NCI-H187 treated with DMSO at 0.1 percent for 48 hours (cell line): ENCODE measurements at places on chromosomes 5 and 9.

DNA sequence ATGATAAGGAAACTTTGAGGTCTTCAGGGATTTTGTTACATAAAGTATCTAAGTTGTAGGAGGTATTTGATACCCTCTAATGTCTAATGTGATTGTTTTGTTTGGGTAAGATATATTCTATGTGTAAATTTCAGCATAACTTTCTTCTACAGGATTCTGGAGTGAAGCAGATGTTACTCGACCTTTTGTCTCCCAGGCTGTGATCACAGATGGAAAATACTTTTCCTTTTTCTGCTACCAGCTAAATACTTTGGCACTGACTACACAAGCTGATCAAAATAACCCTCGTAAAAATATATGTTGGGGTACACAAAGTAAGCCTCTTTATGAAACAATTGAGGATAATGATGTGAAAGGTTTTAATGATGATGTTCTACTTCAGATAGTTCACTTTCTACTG lies 6.0 kb downstream of the MRPS30 start:
- DNase-seq, result no peak

- DNase-seq, result no peak
Measured at GRCh38 chr9:116774421-116775180, 87.5 kb downstream of the TRIM32 start.

DNA sequence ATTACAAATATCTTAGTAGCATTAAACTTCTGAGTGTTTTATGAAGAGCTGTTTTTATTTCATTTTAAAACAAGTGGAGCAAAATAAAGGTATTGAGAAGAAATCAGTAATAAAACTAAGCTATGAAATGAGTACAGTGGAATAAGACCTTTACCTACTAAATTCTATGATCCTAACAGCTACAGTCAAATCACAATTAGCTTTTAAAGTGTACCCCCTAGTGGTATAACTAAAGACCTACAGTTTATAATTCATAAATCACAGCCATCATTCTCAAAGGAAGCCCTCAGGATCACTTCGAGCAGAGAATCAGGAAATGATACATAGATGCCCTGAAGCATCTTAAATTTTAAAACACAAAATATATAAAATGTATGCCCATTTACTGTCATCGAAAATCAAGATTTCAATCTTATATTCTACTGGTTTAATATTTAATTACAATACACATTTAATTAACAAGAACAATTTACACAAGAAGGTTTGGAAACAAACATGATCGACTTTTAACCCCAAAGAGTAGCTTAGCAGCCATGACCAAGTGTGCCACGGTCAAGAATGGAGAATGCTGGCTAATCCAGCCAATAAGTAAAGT lies 12.3 kb downstream of the CCNH start:
- peak; percentile 40 for DNase-seq

GRCh38 chr5:141084487-141084989 lies 9.9 kb upstream of the PCDHB2 start:
- DNase-seq, result peak; percentile 40

DNA sequence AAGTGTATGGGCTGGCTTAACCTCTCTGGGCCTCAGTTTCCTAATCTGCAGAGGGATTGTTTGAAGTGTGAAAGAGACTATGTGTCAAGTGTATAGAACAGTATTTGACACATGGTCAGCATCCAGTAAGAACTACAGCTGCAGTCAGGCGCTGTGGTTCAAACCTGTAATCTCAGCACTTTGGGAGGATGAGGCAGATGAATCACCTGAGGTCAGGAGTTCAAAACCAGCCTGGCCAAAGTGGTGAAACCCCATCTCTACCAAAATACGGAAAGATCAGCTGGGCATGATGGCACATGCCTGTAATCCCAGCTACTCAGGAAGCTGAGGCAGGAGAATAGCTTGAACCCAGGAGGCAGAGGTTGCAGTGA lies 31.9 kb upstream of the STING1 start:
- no peak for DNase-seq

DNA sequence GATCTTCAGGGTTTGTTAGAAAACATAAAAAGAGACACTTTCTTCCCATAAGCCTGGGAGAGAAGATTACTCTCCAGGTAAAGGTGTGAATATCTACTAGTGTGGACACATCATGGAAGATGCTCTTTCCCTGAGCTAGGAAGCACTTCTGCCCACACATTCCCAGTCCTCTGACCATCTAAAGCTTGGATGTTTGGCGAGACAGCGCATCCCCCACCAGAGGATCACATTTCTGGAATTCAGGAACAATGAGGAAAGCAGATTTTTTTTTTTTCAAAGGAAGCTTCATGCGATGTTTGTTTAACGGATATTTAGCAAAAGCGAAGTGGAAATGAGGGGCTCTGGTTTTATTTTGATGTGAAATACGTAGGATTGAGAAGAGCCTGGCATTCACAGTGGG lies 6.2 kb downstream of the SVEP1 start:
- no peak for DNase-seq

DNA sequence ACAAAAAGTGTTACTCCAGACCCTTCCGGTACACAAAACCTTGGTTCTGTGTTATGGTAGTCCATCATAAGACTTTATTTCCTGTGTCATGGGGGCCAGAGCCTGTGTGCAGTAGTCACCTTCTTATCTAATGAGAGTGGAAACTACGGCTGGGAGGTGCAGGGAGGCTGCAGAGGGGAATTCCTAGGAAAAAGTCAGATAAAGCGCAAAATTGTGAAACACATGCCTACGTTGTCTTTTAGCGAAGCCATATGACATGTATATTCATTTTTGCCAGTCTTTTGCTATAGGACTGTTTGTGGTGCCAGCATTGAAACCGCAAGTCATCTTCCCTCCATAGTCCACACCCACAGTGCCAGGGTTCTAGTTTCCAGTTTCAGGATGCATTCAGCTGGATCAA lies 80.7 kb downstream of the PPARGC1B start:
- DNase-seq, result no peak

- DNase-seq, result no peak
Measured at GRCh38 chr5:97085459-97086181, 56.8 kb downstream of the LIX1 start.

GRCh38 chr5:124806026-124806372 lies 59.6 kb upstream of the ZNF608 start:
- DNase-seq, result no peak

DNA sequence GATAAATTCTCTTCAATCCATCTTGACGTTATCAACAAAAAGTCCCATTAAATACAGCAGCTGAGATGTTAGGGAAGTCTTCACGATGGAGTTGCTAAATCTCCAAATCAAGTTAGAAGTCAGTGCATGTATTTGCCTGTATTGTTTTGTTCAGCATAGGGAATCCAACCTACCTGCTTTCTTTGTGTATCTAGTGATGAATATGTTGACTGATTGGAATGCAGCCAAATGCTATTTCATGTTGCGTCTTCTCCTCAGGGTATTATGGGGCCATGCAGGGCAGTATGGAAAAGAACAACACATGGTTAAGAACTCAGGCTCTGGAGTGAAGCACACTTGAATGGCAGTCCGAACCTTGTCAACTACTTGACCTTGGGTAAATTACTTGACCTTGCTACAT lies 529.5 kb upstream of the ZNF462 start:
- no peak for DNase-seq

- DNase-seq, result no peak
Measured at GRCh38 chr5:15442193-15442570, 57.8 kb upstream of the FBXL7 start.

DNA sequence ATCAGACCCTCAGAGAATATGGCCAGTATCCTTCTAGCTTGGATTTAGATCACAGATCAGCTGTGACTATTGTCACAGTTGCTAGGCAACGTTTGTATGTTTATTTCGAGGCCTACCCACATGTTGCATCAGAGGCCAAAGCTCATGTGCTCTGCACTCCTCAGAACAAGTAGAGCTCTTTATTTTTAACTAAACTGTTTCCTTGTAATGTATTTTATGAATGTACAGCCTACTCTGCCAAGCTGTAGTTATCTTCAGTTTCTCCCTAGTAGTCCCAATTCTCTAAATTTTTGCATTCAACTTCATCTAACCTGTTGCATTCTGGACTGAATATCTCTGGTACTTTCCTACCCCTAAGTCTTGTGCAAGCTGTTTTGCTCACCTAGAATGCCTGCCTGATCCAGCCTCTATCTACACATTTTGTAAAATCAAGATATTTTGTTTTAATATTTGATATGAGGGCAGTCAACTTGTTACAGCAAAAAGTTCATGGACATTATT lies 52.8 kb downstream of the CAST start:
- no peak for DNase-seq

- no peak for DNase-seq
Measured at GRCh38 chr5:98770209-98770910, 3.1 kb upstream of the RGMB start.

DNA sequence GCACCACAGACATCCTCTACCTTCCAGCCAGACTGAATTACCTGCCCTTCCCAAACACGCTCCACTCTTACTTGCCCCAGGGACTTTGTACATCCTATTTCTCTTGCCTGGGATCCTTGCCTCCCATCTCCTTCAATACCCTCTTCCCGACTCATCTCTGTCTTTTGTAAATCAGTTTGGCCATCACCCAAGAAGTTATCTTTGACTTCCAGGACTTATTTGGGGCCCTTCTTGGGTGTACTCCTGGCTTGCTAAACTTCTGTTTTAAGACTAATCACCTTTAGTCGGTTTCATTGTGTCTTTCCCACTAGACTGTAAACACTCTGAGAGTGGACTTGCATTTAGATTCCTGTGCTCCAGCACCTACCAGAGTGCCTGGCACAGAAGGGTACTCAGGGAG lies 545.6 kb downstream of the ACTL7B start:
- DNase-seq, result no peak

DNA sequence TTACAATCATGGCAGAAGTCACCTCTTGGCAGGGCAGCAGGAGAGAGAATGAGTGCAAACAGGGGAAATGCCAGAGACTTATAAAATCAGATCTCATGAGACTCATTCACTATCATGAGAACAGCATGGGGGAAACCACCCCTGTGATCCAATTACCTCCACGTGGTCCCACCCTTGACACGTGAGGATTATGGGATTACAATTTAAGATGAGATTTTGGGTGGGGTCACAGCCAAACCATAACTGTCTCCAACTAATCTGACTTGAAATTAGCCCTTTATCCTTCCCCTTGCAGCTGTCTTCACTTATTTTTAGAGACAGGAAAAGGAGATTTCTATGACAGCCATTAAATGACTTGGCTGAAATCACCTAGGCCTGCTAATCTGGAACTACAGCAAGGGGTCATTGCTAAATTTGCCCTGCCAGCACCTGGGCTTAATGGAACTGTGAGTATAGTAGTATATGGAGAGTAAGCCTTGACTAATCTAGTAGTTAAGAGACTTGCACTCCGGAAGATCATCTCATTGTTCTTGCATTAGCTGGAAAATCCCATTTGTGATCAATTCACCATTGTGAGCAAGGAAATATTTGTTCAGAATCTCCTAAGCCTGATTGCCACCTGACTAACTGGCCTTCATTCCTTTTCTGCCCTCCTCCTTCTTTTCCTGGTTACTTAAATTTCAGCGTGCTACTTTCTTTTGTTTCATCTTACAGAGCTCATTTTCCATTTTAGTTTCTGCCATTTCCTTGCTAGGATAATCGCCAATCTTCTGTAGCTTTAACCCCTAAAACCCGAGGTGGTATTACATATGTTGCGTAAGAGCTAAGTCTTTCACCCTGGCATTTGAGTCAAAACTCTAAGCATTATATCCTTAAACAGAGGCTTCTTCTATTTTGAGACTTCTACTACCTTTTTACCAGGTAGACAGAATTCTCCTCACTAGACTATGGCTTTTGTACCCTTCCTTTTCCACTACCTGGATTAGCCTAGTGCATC lies 65.3 kb upstream of the RUSC2 start:
- no peak for DNase-seq

GRCh38 chr5:84487963-84488362 lies 103.3 kb upstream of the EDIL3 start:
- DNase-seq, result no peak

DNA sequence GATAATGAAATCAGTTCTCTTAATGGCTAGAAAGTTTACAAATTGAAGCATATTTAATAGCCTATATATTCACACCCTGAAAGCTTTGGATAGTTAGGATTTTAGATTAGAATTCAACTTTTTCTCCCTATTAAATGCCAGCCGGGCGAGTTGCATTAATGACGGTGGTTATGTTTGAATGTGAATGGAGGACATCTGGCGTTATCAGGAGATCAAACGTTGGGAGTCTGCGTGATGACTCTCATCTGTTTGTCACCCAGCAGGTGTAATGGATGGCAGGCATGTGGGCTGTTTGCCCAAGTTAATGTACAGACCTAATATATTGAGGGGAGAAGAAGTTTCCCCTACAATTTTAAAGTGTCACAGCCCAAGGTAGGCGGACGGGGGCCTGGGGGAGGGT lies 1227.7 kb upstream of the WWC1 start:
- DNase-seq, result no peak

DNA sequence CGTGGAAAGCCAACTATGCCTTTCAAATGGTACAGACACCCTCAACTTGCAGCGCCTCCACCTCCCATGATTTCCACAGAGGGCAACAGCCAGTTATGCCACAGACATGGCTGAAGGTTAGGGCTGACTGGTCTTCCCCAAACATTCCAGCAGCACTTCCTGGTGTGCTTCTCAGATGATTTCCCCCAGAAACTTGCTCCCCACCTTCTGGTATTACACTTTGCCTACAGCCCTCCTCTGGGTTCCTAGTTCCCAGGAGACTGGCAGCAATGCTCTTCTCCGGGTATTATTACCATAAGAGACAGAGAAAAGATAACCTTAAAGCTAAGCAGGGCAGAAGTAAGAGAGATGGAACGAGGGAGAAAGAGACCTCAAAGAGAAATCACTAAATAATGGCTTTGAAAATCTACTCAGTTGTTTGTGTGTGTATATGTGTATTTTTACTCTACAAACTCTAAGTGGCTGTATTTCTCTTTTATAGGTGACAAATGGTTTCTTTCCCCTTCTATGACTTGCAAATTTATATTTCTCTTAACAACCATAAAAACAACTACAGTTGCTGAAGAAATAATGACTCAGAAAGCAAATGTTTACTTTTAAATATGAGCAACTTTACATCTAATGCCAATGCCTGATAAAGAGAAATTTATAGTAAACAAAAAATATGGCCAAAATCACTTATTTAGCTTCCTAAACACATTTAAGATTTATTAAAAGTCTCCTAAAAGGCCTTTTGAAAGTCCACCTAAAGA lies 133.8 kb downstream of the PDE4D start:
- DNase-seq, result no peak

GRCh38 chr9:96417661-96418082 lies 498 bp downstream of the ZNF367 start:
- DNase-seq, result no peak

DNA sequence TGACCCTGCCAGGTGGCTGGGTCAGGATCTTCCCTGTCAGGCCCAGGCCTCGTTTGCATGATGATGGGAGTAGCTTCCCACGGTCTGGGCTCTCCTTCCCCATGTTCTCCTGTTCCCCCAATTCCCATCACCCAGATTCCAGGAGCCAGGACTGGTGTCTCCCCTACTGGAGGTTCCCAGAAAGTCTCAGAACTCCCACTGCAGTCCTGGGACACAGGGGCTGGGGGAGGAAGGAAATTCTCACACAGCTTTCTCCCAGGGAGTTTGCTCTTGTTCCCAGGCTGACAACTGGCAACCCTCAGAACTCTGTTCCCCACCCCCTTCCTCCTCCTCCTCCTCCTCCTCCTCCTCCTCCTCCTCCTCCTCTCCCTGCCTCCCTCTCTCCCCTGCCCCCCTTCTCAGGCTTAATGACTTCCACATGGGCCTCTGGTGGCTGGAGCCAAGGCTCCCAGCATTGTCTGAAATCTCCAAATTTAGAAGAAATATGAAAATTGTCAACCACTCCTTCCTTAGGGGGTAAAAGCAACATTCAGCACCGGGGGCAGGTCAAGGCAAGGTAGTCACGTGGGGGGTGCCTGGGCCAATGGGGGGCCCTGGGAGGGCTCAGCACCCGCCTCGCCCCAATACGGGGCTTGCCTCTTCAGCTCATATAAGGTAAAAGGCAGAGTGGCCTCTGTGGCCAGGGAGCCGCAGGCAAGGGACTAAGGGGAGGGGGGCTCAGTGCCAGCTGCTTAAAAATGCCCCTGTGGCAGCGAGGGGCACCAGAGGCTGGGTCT lies 27.3 kb upstream of the IL17B start:
- no peak for DNase-seq
